ENCODE measurements at places on chromosomes 13 and 19.
A peak's percentile ranks its signal among the peaks of the same experiment; 100 is the strongest.

GRCh38 chr19:17214508-17215126, 540 bp upstream of the USE1 start:
- DNase-seq, result no peak

GRCh38 chr13:52428295-52428694, 22.1 kb downstream of the VPS36 start:
- DNase-seq, result no peak

GRCh38 chr19:57192077-57192420, 749 bp downstream of the ZNF264 start:
- DNase-seq, result no peak

DNA sequence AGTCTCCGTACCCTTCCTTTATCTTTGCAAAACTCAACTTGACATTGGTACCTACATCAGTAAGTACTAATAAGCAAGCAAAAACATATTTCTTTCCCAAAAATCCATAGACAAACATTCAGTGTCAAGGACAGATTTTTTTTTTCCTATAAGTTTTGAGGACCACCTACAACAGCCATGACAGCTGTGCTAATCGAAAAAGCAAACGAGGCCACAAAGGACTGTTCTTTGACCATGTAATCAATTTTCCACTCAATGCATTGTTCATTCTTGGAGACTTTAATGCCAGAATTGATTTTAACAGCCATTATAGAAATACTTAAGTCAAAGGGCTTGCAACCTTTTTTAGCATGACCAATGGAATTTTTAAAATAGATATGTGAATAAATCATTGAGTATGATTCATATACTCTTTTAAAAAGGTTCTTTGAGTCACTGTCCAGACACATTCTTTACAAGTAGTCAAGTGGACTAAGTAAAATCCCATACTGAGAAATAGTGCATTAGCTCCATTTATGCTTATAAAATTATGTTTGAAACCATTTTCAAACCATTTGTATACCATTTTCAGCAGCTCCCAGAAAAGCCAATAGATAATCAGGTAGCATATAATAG, 323.9 kb downstream of the MZT1 start:
- no peak for DNase-seq

GRCh38 chr13:113741191-113741668, 17.8 kb upstream of the TMEM255B start:
- no peak for DNase-seq

DNA sequence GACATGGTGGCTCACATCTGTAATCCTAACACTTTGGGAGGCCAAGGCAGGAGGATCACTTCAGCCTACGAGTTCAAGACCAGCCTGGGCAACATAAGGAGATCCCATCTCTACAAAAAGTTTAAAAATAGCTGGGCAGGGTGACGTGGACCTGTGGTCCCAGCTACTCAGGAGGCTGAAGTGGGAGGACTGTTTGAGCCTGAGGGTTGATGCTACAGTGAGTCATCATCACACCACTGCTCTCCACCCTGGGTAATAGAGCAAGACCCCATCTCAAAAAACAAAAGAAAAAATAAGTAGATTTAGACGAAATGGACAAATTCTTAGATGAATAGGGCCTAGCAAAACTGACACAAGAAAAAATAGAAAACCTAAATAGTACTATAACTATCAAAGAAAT, 10.4 kb upstream of the GNG8 start:
- DNase-seq, result no peak

GRCh38 chr13:73390100-73390499, 331.3 kb downstream of the KLF5 start:
- DNase-seq, result no peak

- DNase-seq, result peak; percentile 63
These were observed 846 bp upstream of the PRKACA start for GRCh38 chr19:14118165-14119051.

DNA sequence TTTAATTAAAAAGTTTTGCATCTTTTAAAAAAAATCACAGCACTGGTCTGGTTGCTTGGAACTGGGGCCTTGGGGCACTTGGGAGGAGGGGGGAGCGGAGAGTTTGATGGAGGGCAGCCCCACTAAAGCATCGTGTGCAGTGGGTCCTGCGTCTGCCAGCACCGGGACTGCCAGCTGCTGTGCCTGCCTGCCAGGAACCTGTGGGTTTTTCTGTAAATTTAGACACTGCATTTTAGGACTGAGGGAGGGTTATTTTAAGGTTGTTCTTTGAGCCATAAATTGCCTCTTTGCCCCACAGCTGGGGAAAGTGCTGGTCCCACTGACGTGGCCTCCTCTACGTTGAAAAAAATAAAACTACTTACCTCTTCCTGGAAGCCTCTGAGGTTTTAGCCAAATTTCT, 2.9 kb downstream of the KLF2 start:
- no peak for DNase-seq

DNA sequence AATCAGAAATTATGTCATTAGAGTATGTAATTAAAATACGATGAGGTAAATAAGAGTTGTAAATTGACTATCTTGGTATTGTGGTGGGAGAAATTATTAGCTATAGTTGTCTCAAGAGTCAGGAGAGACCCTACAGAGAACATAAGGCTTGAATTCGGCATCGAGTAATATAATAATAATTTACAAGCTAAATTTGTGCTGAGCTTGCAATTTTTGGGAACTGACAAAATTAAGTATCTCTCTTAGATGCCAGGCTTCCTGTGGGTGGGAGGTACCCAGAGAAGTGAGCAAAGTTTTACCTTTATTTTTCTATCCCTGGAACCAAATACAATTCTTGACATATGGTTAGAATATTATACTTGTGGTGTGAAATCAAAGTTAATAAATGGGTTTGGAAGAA, 1637.0 kb downstream of the EFNB2 start:
- no peak for DNase-seq

DNA sequence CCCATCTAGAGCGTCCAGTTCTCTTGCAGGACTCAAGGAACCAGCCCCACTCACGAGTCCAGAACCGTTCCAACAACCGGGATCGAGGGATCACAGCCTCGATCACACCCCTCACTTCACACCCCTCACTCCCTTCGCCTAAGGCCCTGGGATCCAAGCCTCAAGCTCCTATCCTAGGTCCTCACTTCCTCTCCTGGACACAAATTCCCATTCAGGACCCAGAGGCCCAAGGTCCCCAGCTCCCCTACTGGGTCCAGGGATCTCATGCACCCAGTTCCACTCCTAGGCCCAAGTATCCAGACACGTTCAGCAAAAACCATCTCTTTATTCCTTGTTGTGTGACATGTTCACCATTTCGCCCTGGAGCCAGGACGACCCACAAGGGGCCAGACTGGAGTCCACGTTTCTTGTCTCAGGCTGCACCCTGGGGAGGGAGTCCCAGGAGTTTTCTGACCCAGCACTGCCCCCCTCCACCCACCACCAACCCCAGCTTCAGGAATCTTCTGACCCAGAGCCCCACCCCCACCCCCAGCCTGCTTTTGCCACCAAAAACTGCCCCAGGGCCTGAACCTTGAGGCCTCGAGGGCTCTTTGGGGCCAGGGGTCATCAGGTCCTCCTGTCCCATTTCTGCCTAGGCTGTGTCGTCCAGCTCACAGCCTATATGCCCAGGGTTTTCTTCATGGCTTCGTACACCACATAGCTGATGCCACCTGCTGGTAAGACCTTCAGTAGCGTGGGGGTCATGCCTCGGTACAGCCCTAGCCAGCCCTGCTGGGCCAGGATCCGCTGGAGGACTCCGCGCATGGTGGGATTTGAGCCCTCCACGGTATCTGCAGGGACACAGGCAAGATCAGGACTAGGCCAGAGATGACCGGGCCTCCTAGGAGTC, 1.4 kb upstream of the KHSRP start:
- DNase-seq, result no peak

DNA sequence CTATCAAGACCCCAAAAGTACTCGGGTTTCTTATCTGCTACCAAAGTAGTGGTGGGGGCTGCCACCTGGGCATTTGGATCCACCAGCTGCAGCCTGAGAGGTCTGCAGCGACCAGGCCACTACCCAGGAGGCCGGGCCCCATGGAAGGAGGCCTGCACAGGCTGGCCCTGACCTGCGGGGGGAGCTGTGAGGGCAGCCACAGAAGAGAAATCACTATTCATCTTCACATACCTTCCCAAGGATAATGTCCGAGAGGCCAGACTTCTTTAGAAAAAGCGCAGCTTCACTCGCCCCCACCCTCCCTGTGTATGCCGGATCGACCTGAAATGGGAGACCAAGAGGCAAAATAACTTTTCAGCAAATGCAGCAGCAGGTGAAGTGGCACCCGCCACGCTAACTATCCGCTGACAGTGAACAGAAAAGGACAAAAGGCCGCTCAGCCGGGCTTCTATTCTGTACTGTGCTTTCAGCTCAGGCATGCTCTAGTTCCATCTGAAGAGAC, 30.1 kb downstream of the EPS15L1 start:
- peak; percentile 17 for DNase-seq

- DNase-seq, result no peak
These were observed 230.5 kb downstream of the FGF9 start for GRCh38 chr13:21901336-21901735.

- DNase-seq, result no peak
These were observed 42.9 kb downstream of the WASF3 start for GRCh38 chr13:26600343-26600742.

DNA sequence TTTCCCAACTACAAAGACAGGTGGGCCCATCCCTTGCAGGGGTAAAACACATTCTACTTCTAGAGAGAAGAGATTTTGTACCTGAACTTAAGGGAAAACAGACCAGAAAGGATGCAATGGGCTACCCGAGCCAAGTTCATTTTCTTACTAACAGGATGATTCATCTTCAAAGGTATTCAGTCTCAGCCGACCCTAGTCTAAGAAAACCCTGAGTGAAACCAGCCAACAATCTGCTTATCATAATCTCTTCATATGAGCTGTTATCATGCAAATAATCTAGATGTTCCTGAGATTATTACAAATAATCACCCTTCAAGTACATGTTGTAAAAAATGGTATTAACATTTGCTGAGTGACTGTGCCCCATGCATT, 15.6 kb downstream of the PABPC3 start:
- no peak for DNase-seq

- DNase-seq, result no peak
These were observed 9.2 kb upstream of the ATP12A start for GRCh38 chr13:24670961-24671381.

DNA sequence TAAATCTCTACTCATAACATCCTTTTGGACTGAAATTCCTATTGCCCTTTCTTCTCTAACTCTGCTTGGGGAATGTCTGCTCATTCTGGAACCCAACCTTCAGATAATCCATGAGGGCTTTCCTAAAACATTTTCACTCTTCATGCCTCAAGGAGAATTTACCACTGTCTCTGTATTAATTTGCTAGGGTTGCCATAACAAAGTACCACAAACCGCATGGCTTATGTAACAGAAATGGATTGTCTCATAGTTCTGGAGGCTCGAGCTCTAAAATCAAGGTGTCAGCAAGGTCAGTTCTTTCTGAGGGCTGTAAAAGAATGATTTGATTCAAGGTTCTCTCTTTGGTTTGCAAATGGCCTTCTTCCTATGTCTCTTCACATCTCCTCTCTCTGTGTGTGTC, 209.7 kb downstream of the LACC1 start:
- no peak for DNase-seq

DNA sequence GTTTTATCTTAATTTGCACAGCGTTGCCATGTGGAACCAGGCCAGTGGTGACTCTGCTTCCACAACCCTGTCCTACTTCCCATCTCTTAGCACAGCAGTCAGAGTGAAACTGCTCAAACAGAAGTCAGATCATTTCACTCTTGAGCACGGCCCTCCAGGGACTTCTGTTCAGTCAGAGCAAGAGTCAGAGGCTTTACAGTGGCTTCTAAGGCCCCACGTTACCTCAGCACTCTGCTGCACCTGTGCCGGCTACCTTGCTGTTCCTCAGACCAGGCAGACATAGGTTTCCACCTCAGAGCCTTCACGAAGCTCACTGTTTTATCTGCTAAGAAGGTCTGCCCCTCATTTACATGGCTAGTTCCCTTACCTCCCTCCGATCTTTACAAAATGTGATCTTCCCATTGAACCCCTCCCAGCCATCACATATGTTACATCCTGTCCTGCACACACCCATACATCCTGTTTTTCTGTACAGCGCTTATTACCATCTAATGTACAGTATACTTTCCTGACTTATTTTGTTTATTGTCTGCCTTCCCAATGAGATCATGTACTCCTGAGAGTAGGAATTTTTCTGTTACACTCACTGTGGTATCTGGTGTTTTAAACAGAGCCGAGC, 41.6 kb downstream of the TM9SF2 start:
- no peak for DNase-seq

- no peak for DNase-seq
These were observed 187.1 kb downstream of the FOXO1 start for GRCh38 chr13:40479196-40479845.

GRCh38 chr13:25738342-25739196, 313.2 kb downstream of the SHISA2 start:
- peak; percentile 47 for DNase-seq

DNA sequence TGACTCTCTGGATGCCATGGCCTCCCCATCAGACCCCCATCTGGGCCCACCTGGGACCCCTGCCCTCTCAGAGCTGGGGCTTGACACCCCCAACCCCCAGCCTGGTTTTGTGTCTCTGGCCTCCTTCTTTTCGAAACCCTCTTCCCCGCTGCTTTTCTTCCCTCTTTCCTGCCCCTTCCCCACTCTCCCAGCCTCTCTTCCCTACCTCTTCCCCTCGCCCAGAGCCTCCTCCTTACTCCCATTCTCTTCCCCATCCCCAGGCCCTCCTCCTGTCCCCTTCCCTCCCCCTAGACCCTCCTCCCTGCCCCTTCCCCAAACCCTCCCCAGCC, 2.1 kb downstream of the TNFSF9 start:
- DNase-seq, result no peak

- peak; percentile 27 for DNase-seq
These were observed 15.9 kb upstream of the SLC35E1 start for GRCh38 chr19:16587833-16588823.

- peak; percentile 1 for DNase-seq
These were observed 27.6 kb upstream of the ATXN8OS start for GRCh38 chr13:70080012-70080411.

DNA sequence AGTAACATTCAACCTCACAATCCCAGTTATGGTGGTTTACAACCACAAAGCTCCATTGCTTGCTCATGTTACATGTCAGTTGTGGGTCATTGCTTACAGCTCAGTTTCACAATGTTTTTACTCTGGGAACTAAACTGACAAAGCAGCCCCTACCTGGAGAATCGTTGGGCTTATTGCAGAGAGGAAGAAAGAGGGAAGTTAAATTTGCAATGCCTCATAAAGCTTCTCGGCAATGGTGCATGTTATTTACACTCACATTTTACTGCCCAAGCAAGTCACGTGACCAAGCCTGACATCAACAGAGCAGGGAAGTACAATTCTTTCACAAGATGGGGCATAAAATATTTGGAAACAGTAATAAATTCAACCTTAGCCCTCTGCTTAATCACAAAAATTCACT, 441.6 kb downstream of the TDRD3 start:
- DNase-seq, result no peak

DNA sequence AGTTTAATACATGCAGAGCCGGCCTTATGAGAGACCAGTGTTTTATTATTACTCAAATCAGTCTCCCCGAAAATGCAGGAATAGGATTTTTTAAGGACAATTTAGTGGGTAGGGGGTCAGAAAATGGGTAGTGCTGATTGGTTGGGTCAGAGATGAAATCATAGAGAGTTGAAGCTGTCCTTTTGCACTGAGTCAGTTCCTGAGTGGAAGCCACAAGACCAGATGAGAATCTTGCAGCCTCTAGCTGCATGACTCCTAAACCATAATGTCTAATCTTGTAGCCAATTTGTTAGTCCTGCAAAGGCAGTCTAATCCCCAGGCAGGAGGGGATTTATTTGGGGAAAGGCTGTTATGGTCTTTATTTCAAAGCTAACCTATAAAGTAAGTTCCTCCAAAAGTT, 1163.9 kb downstream of the DIAPH3 start:
- no peak for DNase-seq

All from NCI-H2029 (cell line).